ENCODE measurements at places on chromosomes 13 and 19.

DNA sequence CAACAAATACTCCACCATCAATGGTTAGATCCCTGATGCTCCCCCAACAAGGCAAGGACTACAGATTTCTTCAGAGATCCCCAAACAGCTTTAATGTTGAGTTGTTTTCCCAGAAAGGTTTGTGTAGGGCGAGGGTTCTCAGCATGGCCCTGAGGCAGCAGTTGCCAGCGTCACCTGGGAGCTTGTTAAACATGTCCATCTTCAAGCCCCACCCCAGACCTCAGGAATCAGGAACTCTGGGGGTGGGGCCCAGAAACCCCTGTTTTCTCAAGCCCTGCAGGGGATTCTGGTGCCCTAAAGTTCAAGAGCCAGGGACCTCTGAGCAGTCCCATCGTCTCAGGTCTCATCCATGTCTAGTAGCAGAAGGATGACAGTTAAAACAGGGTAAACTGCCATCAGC is 9.6 kb downstream of the EFNB2 start:
- DNase-seq: no peak

DNA sequence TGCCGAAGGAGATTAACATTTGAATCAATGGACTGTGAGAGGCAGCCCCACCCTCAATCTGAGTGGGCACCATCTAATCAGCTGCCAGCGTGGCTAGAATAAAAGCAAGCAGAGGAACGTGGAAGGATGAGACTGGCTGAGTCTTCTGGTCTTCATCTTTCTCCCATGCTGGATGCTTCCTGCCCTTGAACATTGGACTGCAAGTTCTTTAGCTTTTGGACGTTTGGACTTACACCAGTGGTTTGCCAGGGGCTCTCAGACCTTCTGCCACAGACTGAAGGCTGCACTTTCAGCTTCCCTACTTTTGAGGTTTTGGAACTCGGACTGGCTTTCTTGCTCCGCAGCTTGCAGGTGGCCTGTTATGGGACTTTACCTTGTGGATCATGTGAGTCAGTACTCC is 14.7 kb downstream of the NHLRC3 start:
- no peak for DNase-seq

GRCh38 chr13:58882516-58882915 is 1251.0 kb downstream of the PCDH17 start:
- DNase-seq: no peak

- DNase-seq: no peak
Measured at GRCh38 chr19:32068793-32069192, 276.6 kb upstream of the ZNF507 start.

DNA sequence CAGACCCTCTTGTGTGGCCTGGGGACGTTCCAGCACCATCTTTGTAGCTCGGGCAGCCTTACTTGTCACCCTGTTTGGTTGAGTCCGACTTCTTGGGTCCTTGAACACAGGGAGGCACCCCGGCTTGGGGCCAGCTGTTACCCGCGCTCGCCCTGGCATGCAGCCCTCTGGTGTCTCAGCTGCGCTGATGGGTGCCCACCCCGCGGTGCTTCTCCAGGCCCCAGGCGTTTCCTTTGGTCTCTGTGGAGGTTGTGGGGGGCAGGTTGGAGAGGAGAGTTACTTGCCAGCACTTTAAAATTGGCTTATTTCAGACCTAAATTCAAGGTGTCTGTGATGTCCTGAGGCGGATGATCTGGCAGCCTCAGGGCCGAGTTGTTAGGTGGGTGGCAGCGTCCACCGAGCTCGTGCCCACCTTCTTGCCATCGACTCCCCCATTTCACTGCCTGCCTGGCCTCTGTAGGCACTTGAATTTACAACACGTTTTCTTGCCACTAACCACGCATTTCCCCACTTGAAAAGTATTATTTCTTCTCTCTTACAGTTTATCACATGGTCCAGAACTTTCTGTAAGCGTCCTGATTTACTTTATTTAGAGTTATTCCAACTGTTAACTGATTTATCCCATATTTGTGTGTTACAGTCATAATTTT is 16.9 kb downstream of the UBAC2 start:
- DNase-seq: no peak

- no peak for DNase-seq
Measured at GRCh38 chr13:110126391-110126961, 180.5 kb downstream of the COL4A1 start.

DNA sequence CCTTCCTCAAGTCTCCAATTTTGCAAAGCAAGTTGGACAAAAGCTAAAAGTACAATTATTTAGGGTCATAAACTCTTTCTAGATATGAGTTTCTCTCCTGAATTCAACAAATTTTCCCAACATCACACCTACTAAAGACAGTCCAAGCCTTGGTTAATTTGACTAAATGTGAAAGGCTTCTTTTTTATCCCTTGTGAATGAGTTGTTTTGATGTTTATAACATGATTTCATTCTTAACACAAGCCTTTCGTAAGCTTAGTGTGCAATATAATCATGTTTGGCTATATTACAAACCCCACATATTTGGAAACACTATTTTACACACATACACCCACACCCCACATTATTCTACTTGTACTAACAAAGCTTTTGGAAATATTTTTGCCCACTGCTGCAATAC is 57.3 kb downstream of the ZC3H13 start:
- DNase-seq: no peak

DNA sequence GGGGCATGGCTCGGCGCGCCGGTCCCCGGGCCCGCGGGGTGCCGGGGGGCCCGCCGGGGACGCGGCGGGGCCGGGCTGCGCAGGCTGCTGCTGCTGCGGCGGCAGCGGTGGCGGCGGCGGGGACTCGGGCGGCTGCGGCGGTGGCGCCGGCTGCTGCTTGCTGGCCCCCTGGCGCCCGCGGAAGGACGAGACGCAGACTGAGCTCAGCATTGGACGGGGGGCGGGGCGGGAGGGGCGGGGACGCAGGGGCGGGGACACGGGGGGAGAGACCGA is 368 bp downstream of the KCNC3 start:
- DNase-seq: no peak

DNA sequence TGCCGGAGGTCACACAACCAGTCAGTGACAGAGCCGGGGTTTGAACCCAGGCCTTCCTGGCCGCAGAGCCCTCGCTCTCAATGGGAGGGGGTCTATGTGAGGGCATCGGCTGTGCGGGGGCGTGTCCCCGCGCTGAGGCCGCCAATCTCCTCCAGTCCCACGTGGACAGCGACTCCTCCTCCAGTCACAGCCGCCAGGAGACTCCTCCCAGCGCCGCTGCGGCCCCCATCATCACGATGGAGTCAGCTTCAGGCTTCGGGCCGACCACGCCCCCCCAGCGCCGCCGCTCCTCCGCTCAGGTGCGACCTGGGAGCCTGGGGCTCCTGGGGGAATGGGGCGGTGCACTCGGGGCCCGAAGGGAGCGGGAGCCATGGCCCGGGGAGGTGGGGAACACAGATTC is 6.0 kb downstream of the SPRED3 start:
- DNase-seq: no peak

DNA sequence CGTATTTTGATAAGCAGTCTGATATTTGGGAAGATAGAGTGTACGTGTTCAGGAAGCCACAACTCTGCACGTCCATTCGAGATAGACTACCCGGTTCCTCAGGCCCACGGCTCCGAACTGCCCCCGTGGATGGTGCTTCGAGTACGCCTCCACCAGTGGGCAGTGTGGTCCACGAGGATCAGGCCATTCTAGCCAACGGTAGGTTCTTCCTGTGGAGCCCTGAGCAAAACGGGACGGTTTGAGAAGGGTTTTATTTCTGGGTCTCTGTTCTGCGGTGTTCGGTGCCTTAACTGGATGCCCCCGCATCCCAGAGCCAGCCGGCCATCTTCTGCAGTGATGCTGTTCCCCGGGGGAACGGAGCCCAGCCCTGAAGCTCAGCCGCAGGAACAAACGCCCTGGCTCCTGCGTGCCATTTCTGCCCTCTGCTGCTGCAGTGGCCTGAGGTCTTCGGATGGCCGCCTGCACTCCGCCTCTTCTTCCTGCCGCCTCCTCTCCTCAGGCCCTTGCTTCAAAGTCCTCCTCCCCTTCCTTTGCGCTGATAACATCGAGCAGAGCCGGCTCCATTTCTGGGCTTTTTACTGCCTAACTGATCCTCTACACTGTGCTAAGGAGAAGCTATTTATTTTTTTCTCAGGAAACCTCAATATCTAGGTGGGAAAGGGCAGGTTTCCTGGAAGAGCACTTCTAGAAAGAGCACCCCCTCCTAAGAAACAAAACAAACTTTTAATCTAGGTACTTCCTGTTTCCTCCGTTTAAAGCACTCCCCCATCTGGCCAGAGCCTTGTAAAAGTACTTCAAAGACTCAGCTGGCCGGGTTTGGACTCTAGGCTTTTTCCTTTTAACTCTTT is 36.2 kb upstream of the SLC46A3 start:
- DNase-seq: no peak

- no peak for DNase-seq
Measured at GRCh38 chr19:4707956-4708650, 15.5 kb downstream of the DPP9 start.

GRCh38 chr13:96982672-96983071 is 11.6 kb downstream of the OXGR1 start:
- no peak for DNase-seq

GRCh38 chr13:103894626-103895025 is 828.4 kb upstream of the SLC10A2 start:
- no peak for DNase-seq

- DNase-seq: no peak
Measured at GRCh38 chr13:91747186-91747585, 348.8 kb downstream of the GPC5 start.

GRCh38 chr13:67466569-67466968 is 236.4 kb upstream of the PCDH9 start:
- DNase-seq: no peak

DNA sequence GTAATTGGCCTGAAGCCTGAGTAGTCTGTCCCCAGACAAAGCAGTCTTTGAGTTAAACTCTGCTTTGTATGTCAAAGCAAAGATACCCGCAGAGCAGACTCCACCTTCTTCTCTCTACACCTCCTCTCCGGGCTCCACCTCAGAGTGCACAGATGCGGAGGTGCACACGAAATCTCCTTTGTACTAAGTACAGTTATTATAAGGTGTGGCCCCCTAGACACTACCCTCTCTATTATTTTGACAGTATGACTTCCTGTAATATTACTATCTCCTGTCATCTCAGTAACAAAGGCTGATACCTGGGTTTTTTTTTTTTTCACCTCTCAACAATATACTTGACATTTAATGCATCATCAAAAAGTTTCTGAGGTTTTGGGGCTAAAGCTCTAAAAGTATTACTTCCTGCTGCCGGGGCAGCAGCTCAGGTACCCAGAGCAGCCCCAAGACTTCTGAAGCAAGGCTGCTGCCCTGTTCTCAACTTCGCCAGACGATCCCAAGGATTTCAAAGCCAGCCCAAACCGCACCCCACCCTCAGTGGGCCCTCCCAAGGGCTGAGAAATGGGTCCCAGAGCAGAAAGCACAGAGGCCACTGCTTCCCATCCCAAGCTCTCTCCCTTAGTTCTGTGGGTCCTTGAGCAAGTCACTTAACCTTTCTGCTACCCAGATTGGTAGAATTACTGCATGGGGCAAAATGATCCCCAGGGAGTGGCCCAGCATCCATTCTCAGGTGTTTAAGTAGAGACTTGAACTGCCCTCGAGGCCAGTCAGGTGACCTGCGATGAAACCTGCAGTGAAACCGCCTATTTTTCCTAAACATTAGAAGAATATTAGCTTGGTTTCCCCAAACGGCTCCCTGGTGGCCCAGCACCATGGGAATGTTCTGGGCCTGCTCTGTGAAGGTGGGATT is 180.6 kb downstream of the FOXO1 start:
- peak; percentile 22 for DNase-seq

DNA sequence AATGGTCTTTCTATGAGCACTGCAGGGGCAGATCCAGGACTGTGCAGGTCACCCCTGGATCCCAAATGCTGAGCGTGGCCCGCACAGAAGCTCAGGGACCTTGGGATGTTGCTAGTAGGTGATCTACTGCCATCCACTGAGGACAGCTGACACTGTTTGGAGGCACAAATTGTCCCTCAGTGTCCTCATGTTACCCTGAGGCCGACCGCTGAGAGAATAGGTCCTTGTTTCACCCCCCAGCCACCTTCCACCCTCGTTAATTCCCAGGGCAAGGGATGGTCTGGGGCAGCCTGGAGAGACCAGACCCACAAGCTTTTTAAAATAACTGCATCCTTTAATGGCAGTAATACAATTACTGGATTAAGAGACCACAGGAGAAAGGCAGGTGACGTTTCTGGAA is 15.4 kb upstream of the TMEM160 start:
- no peak for DNase-seq

- no peak for DNase-seq
Measured at GRCh38 chr13:110042253-110042950, 256.0 kb upstream of the IRS2 start.

DNA sequence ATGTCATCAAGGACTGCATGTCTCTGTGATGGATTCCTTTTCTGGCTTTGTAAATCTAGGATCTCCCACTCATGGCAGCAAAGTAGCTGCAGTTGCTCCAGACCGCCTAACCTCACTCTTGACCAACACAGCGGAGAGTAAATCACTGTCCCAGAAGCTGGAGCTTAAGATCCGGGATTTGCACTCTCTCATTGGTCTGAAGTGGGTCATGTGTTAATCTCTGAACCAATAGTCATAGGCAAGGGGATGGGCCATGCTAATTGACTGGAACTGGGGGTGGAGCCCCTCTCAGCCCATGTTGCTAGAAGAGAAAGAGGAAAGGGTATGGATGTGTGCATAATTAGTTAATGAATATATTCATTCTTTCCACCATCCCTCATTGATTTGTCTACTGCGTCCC is 34.0 kb downstream of the VAV1 start:
- no peak for DNase-seq

GRCh38 chr19:6242677-6243076 is 37.1 kb downstream of the MLLT1 start:
- DNase-seq: no peak

DNA sequence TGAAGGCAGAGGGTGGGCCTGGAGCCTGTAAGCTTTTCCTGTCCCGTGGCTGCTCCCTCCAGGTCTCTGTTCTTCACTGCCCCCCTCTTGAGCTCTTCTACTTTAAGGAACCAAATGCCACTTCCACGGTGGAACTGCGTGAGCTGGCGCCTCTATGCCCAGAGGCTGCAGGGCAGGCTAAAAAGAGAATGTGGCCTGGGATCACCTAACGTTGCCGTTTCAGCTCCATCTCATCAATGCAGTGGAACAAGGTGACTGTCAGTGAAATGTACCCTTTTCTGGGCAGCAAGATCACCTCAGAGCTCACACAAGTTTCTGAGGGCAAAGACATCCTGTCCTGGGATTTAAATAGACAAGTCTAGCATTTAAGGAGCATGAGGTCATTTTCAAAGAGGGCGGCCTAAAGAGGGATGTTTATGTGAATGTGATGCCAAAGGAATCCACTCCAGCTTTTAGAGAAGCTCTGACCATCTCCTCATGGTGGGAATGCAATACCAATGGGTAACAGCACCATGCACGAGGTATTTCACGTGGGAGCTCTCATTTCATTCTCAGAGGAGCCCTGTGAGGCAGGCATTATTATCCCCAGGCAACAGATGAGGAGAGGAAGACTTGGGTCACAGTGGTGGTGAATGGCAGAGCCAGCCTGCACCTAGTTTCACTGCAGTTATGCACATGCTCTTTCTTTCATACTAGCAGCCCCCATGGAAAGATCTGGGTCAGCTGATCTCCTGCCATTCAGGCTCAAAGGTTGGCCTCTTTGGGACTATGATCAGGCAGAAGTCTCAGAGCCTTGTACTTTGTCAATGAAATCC is 39.3 kb downstream of the RGCC start:
- no peak for DNase-seq

- DNase-seq: no peak
Measured at GRCh38 chr13:97535614-97536013, 101.6 kb downstream of the RAP2A start.

GRCh38 chr19:50329146-50329925 is at the start of gene KCNC3:
KCNC3 (minus strand) TSS chr19:50329377; CDS start chr19:50329082, 295 bp downstream.
- DNase-seq: peak; percentile 84
